ENCODE measurements at places on chromosomes 1 and 21. TPM values are rescaled to one million over a fixed set of nuclear protein-coding genes. Genes with fewer than 3 reads are reported as not detected.

DNA sequence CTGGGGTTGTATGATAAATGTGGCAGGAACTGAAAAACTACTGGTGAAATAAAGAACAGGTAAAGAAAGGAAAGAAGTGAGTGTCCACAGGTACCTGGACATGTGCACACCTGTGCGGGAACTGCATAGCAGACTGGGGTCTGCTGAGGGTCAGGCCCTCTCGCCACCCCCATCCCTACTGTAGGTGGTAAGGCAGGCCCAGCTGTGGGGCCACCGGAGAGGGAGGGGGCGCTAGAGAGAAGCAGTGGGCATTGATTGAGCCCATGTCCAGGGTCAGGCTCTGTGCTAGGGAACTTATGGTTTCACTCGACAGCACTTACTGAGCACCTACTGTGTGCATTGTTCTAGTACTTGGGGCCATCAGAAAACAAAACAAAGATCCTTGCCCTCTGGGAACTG lies 400.5 kb downstream of the MATN1 start:
- no peak for DNase-seq

GRCh38 chr1:244326757-244327156 lies 125.0 kb downstream of the ADSS2 start:
- no peak for DNase-seq

- no peak for DNase-seq
These were observed 116.3 kb downstream of the NAV1 start for GRCh38 chr1:201655243-201655642.

GRCh38 chr1:214503553-214503952 lies 47.8 kb downstream of the PTPN14 start:
- DNase-seq: no peak

GRCh38 chr1:175783126-175783722 lies 39.8 kb upstream of the TNR start:
- DNase-seq: peak; percentile 73

GRCh38 chr1:27152004-27152828 lies 2.7 kb downstream of the SLC9A1 start:
- DNase-seq: no peak

Gene NBPF4
- not detected for total RNA-seq

Gene SPATA46
- not detected for total RNA-seq

Gene DISC1
- total RNA-seq: 5.5 TPM

Data from HT1080 (cell line).